Epithelial cell of proximal tubule (primary cell): ENCODE measurements at places on chromosomes 4 and X. TPM values are rescaled to one million over a fixed set of nuclear protein-coding genes. Genes with fewer than 3 reads are reported as not detected.

DNA sequence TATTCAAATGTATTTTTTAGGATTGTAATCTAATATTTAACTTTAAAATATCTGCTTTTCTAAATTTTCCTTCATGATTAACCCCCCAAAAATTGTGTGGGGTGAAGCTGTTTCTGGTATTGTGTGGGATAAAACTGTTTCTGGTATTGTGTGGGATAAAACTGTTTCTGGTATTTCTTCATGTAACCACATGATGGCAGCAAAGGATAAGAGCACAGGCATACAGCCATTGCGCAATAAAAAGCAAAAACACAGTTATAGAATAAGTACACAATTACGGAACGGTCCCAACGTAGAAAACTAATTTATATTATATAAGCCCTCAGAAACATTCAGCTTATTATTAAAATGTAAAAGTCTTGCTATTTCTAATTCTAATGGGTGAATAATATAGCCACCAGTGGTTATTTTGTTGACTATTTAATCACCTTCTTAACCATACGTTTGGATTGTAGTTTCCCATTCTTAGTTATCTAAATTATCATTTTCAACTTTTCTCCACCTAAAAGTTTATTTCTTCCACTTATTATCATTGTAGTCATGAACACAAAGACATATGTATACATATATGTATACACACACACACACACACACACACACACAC, 333.9 kb upstream of the FSTL5 start:
- peak; percentile 7 for DNase-seq

- no peak for DNase-seq
These were observed at the start of gene CXCL10 for GRCh38 chr4:76023389-76023788. TSS of gene CXCL10 (minus strand) at chr4:76023497. CDS start at chr4:76023431, 66 bp downstream.

DNA sequence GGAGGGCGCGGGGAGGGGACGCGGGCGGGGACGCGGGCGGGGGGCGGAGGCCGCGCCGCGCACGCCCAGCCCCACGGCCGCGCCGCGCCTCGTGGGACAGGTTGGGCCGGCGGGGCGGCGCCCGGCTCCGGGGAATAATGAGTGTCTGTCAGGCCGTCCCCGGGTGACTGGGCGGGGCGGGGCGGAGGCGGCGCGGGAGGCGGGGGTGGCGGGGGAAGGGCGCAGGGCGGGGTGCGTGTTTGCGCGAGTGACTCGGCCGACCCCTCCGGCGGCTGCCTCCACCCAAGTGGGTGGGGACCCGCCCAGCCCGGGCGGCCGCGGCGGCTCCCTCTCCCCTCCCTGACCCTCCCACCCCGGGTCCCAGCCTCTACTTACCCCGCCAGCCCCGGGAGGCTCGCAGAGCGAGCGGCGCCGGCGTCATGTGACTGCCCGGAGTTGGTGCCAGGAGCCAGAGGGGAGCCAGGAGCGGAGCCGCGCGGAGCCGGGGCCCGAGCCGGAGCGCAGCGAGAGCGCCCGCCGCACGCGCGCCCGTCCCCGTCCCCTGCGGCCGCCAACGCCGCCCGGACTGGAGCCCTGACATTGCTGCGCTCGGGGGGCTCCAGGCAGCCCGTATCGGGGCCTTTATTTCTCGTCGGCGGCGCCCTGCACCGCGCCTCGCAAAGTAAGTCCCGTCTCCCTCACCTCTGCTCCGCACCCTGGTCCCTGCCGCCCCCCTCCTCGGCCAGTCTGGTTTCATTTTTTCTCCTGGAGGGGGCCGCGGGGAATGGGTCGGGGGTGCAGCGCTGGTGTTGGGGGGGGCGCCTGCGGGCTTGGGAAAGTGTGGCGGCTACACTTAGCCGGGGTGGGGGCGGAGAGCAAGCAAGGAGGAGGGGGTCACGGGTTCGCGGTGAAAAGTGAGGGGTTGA, at the start of gene KLF3:
KLF3 (plus strand) TSS at position 399 of the 905 bp plus-strand sequence. CDS start 16,427 bp downstream, outside the sequence.
- no peak for DNase-seq

DNA sequence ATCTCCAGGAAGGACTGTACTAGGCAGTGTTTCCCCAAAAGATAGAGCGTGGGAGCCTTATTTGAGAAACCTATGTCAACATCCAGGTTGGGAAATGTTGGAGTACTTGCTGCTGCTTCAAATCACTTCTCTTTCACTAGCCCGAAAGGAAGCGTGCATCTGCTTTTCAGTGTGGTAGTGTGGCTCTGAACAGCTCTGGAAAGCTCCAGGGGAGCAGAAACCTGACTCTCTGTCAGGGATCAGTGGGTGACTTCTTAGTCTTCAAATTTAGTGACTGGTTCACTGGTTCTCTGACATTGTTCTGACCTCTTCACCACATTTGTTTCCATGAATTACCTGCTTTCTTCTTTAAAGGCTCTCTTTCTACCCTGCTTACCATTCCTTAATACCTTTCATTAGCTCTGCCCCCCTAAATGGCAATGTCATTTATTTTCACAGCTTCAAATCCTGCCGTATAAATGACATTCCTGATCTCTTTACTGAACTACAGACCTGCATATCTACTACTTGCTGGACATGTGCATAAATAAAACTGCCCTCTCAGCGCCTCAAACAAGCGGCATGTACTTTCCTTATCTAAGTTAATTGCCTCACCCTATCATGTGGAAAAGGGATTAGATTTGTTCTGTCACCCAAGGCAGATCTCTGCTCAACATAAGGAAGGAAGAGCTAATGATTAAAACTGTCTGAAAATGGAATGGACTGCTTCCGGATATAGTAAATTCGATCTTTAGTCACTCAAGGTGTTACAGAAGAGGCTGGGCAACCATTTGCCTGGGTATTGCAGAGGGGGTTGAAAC, 37.0 kb downstream of the DLG3 start:
- DNase-seq: no peak

- DNase-seq: no peak
These were observed 647.0 kb upstream of the PCDH7 start for GRCh38 chr4:30073011-30073710.

GRCh38 chr4:149595500-149595899, 220.1 kb downstream of the IQCM start:
- DNase-seq: no peak

- no peak for DNase-seq
These were observed 48.6 kb downstream of the LRP2BP start for GRCh38 chr4:185346975-185347601.

FGFBP2 gene
- 0.22 TPM in 1 of 2 replicates, not detected in the other for total RNA-seq

SPINK2 gene
- total RNA-seq: 4.4 TPM in 1 of 2 replicates, not detected in the other

GPR119 gene
- total RNA-seq: not detected in 2 replicates

UCHL1 gene
- 1,473 and 2,223 TPM in 2 replicates for total RNA-seq

UGT2B11 gene
- total RNA-seq: not detected in 2 replicates
